Mucosa of descending colon (tissue), 3 donors: ENCODE measurements at places on chromosomes 3 and 15. TPM values are rescaled to one million over a fixed set of nuclear protein-coding genes. Genes with fewer than 3 reads are reported as not detected.

GRCh38 chr3:86801921-86802320, 189.0 kb downstream of the VGLL3 start:
- no peak for DNase-seq

Gene UTS2B
- total RNA-seq = not detected

Gene HCLS1
- total RNA-seq = 32.1 TPM

GRCh38 chr3:55546866-55547669, 60.0 kb upstream of the WNT5A start:
- DNase-seq = no peak

- no peak for DNase-seq
These were observed 77.6 kb downstream of the POLR2M start for GRCh38 chr15:57784081-57784511.

- DNase-seq = no peak
These were observed 109.9 kb downstream of the NSUN3 start for GRCh38 chr3:94172695-94173310.

- DNase-seq = peak; percentile 35
These were observed 15.4 kb upstream of the KLF15 start for GRCh38 chr3:126372413-126373145.

Gene ADPRH
- 2.7 TPM for total RNA-seq

DNA sequence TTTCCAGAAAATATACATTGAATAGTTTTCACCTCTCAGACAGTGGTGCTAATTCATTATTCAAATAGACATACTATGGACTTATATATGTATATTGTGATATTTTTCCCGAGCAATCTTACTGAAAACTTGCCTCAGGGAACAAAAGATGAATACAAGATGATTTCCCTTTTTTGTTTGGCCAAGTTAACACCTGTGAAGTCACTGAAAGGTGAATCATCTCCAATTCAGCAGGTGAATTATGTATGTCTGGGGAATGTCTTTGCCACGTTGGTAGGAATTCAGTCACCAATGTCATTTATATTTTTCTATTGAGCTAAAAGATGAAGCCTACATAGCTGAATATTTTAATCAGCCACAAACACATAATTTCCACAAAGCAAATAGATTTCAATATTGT, 88.2 kb downstream of the GPR156 start:
- no peak for DNase-seq

Gene FRG2C
- not detected for total RNA-seq

- no peak for DNase-seq
These were observed 45.8 kb downstream of the DNAJB8 start for GRCh38 chr3:128420720-128421438.

- DNase-seq = no peak
These were observed 794.8 kb downstream of the MCTP2 start for GRCh38 chr15:95025924-95026728.

Gene DNAH12
- total RNA-seq = 0.26 TPM

GRCh38 chr3:39501968-39502837, 34.7 kb downstream of the MOBP start:
- peak; percentile 41 for DNase-seq

Gene IGF2BP2
- 26.7 TPM for total RNA-seq

Gene SPTSSB
- 1.9 TPM for total RNA-seq

GRCh38 chr3:117358717-117359314, 649.2 kb downstream of the TUSC7 start:
- DNase-seq = no peak

- peak; percentile 62 for DNase-seq
These were observed 98.9 kb upstream of the TBC1D5 start for GRCh38 chr3:17841190-17841828.

- DNase-seq = no peak
These were observed 129.1 kb upstream of the TGFBR2 start for GRCh38 chr3:30477149-30477921.
